ENCODE measurements at places on chromosomes 13 and 19.
A peak's percentile ranks its signal among the peaks of the same experiment; 100 is the strongest.

- peak; percentile 82 for DNase-seq
These were observed 977 bp upstream of the EFNB2 start for GRCh38 chr13:106536244-106537034.

GRCh38 chr19:2201473-2202148 is 34.5 kb downstream of the PLEKHJ1 start:
- no peak for DNase-seq

DNA sequence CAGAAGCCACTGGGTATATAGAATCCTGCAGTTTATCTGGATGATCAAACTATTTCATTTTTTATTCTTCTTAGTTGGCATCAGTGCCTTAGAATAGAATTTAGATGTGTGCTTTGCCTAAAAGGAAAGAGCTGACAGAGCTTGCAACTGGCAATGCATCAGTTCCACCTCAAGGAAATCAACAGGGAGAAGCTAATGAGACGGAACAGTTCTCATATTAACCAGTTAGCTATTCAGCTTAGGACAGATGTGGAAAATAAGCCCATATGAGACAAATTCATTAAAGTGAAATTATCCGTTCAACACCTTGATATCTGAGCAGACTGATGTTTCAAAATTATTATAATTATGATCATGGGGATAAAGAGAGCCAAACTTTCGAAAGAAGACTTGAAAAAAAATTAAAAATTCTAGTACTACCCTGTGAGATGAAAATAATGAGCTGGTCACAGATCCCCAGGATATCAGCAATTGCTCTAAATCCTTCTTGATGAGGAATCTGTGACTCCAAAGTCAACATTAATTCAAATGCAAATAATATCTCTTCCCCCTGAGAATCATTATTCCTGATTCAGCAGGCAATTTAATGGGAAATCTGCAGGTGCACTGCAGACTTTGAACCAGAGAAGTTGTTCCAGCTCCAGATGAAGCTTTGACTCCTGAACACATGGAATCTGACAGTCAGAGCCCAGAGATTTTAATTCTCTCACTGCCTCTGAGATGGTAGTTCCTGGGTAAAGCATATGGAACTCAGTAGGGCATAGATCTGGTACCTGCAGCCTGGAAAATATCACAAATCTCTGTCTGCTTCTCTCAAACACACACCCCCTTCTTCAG is 486.8 kb downstream of the FOXO1 start:
- no peak for DNase-seq

- no peak for DNase-seq
These were observed 61.4 kb upstream of the SLITRK1 start for GRCh38 chr13:83943530-83944279.

- DNase-seq: no peak
These were observed 4.0 kb downstream of the SHISA7 start for GRCh38 chr19:55439052-55439451.

DNA sequence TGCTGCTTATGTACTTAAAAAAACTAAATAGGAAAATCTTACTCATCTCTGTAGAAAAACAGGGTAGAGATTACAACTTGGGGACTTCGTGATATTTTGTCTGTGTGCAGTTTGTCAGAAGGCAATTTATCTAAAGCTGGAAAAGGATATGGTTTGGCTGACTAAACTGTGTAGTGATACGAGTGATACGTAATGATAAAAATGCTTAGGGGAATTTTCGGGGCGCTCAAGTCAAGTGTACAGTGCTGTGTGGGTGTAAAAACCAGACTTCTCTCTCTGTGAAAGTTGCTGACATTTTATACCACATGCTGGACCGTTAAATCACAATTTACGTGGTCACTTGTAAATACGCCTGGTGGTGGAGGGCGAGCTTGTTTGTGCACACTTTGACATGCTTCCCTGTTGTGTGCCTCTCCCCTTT is 221.7 kb downstream of the KCNRG start:
- peak; percentile 75 for DNase-seq

GRCh38 chr13:42066542-42066941 is 18.1 kb downstream of the DGKH start:
- no peak for DNase-seq

Measured in CD4-positive, alpha-beta T cell treated with Interferon alpha-2 for 1 hour (primary cell).